ENCODE measurements at places on chromosomes 2 and 18.

GRCh38 chr2:63571291-63571690 lies 17.0 kb downstream of the WDPCP start:
- no peak for DNase-seq

GRCh38 chr2:148517822-148518221 lies 126.7 kb upstream of the EPC2 start:
- DNase-seq, result no peak

DNA sequence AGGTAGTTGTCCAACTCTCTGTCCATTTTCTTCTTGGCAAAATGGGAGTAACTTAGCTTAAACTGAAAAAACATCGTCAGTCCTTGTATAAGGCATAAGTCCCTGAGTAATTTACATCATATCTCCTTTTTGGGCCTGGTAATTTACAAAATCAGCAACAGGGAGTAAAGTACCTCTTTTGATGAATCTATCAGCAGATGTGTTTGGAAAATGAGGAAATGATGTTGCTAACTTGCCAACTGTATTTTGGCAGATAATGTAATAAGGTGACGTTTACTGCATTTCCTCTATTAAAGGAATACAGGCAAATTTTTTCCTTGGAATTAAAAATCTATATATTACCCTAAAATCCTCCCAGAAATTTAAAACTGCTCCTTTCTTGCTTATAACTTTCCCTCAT lies 29.2 kb downstream of the ANKRD44 start:
- DNase-seq, result no peak

GRCh38 chr2:231260442-231261208 lies 62.2 kb downstream of the ARMC9 start:
- no peak for DNase-seq

- DNase-seq, result no peak
Measured at GRCh38 chr18:35393716-35394115, 16.6 kb upstream of the ZNF396 start.

DNA sequence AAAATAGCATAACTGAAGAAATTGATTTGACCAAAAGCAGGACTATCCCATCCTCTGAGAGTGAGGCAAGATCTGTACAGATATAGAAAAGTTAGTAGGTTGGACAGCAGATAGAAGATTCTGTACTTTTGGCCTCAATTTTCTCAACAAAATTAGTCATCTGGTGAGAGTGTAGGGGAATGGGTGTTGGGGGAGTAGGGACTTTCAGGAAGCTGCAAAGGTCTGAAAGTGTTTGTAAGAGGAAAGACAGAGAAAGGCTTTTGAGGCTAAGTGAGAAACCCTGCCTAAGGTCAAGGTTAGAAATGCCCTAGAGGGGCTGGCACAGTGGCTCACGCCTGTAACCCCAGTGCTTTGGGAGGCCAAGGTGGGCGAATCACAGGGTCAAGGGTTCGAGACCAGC lies 40.3 kb downstream of the DAPL1 start:
- DNase-seq, result no peak

GRCh38 chr18:49303379-49303778 lies 157.1 kb downstream of the DYM start:
- DNase-seq, result no peak

DNA sequence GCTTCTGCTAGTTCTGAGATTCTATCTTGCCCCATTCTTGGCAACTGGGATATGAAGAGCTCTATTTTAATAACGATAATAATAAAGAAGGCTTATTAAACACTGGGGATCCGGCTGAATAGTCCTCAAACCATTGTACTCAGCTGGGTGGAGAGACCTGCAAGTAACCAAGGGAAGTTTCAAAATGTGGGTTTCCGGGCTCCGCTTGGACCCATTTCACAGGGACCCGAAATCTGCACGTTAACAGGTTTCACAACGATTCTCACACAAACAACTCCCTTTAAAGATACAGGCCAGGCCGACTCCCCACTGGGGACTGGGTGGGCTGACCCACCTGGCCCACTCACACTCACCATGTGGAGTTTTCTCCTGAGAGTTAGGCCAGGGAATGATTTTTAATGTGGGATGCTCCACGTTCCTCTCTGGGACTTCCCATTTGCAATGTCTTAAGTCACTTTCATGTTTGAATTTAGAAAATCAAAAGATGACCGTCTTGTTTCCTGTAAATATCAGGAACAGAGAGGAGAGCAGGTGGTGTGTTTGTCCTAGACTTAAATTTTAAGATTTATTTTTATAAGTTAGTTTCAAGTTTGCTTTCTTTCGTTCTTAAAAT lies 96.3 kb downstream of the SH3RF3 start:
- DNase-seq, result no peak

- DNase-seq, result no peak
Measured at GRCh38 chr2:45728458-45728942, 77.0 kb downstream of the PRKCE start.

GRCh38 chr18:6885992-6886796 lies 156.7 kb downstream of the ARHGAP28 start:
- DNase-seq, result no peak

GRCh38 chr2:109120166-109120565 lies 8.8 kb upstream of the SH3RF3 start:
- no peak for DNase-seq

- no peak for DNase-seq
Measured at GRCh38 chr18:56563568-56563967, 74.8 kb downstream of the TXNL1 start.

DNA sequence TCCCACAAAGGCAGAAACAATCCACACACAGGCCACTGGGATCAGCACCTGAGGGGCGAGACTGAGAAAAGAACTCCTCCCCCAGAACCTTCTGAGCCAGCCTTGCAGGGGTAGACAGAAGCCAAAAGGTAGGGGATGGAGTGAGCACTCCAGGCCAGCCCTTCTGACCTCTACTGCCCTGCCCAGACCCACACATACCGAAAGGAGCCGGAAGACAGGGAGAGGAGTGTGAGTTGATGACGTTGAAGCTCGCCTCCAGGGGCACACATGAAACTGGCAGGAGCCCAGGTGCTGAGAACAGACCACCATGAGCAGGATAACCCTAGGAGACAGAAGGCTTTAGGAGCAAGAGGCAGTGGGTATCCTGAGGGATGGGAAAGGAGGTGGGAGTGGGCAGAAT lies 1.8 kb downstream of the SLC23A3 start:
- DNase-seq, result no peak

DNA sequence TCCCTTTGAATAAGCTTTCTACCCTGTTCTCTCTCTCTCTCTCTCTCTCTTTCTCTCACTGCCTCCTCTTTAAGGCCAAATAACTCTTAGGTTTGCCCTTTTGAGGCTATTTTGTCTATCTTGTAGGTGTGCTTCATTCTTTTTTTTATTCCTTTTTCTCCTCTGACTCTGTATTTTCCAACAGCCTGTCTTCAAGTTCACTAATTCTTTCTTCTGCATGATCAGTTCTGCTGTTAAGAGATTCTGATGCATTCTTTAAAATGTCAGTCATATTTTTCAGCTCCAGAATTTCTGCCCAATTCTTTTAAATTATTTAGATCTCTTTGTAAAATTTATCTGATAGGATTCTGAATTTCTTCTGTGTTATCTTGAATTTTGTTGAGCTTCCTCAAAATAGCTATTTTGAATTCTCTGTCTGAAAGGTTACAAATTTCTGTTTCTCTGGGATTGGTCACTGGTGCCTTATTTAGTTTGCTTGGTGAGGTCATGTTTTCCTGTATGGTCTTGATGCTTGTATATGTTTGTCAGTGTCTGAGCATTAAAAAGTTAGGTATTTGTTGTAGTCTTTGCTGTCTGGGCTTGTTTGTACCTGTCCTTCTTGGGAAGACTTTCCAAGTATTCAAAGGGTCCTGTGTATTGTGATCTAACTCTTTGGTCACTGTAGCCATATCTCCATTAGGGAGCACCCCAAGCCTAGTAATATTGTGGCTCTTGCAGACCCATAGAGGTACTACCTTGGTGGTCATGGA lies 35.4 kb upstream of the DYNC1I2 start:
- no peak for DNase-seq

DNA sequence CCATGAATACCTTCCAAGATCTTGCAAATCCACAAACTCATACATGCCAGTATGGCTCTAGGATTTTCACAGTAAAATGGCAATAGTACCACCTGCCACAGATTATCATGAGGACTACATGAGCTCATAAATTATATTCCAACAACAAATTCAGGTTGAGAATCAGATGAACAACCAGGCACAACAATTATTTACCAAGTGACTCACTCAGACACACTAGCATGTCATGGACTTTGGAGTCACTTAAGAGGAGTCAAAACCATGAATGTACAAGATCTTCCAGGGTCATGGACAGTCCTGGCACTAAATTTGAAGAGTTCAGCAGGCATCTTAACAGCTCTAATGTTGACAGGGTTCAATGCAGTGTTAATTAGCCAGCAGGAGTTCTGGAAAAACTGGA lies 34.4 kb upstream of the BZW1 start:
- DNase-seq, result no peak

DNA sequence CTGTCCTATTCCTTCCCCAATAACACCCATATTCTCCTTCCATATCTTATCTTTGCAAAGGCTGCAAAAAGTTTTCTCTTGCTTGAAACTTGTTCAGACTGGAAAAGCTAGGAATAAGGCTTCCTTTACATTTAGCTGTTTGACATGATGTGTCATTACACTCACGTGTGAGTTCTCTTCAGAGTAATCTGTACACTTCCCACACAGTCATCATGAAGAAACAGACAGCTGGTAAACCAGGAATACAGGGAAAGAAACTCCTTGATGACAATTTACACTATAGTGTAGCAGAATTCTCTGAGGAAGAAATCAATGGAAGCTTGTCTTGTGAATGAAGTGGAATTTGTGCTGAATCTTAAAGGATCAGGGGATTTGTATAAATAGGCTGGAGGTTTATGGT lies 628.6 kb upstream of the CDH2 start:
- DNase-seq, result no peak

- DNase-seq, result no peak
Measured at GRCh38 chr2:234074751-234075517, 24.4 kb downstream of the SPP2 start.

DNA sequence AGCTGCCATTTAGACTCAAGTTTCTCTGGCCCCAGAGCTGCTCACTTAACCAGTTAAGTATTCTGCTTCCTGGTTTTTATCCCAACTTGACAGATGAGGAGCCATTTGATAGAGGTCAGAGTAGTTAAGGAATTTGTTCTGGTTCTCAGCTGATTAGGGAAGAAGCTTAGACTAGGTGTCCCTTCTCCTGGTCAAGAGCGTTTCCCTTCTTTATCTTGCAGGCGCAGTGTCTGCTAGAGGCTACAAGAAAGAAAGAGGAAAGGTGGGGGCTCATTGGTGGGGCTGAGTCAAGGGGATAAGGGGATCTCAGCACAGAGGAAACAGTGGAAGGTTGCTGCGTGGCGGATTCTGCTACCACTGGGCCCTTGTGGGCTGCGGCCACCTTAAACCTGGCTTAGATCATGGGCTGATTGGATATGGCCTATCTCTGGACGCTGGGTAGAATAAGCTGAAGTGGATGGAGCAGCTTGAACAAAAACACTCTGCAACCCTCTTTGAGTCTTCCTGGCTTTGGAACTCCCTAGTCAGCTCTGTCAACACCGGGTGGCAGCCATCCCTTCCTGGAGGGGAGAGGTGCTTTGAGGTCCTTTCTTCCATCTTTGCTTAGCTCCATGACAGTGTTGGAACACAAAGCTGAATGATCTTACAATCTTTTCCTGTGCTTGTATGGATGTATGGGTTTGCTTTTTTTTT lies 70.8 kb downstream of the QPCT start:
- DNase-seq, result no peak

All from activated T-helper 9 cell treated with anti-CD3 and anti-CD28 coated beads, Interleukin-2, amount 50 U/mL, for 16 hours (primary cell).